ENCODE measurements at places on chromosomes 1 and 21. TPM values are rescaled to one million over a fixed set of nuclear protein-coding genes. Genes with fewer than 3 reads are reported as not detected.

GRCh38 chr1:213759359-213760181, 228.2 kb upstream of the PROX1 start:
- no peak for DNase-seq

- no peak for DNase-seq
Measured at GRCh38 chr1:157139052-157139715, 989 bp upstream of the ETV3 start.

The LCE2A gene
- polyA plus RNA-seq = not detected

- DNase-seq = no peak
Measured at GRCh38 chr1:224058303-224058702, 55.6 kb upstream of the FBXO28 start.

- DNase-seq = no peak
Measured at GRCh38 chr1:236168716-236169429, 26.5 kb downstream of the GPR137B start.

DNA sequence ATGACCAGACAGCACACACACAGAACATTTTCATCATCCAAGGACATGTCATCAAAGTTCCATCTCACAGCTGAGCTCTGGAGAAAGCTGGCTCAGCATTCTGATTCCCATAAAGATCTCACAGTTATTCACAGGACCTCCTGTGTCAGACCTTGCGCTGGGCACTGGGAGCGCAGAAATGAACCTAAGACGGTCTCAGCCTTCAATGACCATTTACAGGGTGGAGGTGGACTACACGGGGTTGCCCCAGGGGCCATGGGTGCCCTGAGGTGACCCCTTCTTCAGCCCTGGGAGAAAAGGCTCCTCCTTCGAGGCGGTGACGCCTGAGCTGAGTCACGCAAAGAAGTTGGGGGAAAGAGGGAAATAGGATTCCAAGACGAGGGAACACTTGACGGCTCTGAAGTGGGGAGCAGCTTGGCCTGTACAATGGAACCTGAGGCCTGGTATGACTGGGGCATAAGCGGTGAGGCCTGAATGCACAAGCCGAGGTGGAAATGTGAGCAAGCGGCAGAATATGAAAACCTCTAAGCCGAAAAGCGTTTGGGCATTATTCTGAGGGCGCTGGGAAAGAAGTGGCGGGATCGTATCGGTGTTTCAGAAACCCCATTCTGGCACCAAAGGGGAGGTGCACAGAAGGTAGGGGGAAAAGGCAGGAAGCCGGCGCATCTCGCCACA, 797 bp downstream of the CC2D1B start:
- DNase-seq = peak; percentile 11

GRCh38 chr1:201968202-201968925, 13.1 kb downstream of the TIMM17A start:
- DNase-seq = no peak

The CATSPERE gene
- not detected for polyA plus RNA-seq

The CCDC30 gene
- polyA plus RNA-seq = 3.3 TPM

The IPO13 gene
- polyA plus RNA-seq = 18.8 TPM

DNA sequence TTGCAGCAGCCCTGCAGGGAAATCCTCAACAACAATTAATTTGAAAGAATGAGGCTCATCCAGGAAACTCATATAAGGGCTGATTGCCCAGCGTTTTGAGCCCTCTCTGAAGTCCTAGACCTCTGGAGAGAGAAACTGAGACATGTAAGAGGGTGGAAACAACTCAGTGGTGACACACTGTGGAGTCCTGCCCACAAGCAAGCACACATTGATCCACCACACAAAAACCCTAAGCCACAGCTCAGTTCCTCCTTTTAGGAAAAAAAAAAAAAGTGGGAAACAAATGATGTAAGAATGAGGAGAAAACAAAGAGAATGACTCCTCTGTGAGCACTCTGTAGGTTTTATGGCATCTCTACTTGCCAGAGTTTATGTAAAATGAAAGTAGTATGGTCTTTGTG, 22.9 kb upstream of the PLA2G5 start:
- DNase-seq = no peak

GRCh38 chr1:57824535-57824934, 400.7 kb upstream of the DAB1 start:
- DNase-seq = no peak

DNA sequence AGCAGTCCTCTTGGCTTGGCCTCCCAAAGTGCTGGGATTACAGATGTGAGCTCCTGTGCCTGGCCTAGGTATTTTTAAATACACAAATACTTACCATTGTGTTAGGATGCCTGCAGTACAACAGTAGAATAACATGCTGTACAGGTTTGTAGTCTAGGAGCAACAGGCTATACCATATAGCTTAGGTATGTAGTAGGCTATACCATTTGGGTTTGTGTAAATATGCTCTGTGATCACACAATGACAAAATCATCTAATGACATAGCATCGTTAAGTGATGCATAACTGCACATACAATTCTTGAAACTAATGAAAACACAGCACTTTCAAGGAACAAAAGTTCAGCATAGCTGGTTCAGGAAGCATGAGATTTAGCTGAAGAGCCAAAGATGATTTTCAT, 12.7 kb downstream of the POU2F1 start:
- no peak for DNase-seq

The RHD gene
- 0.91 TPM for polyA plus RNA-seq

The SLC44A5 gene
- polyA plus RNA-seq = 0.28 TPM

GRCh38 chr1:110453829-110454228, 2.9 kb downstream of the PROK1 start:
- DNase-seq = no peak

The OR2L13 gene
- not detected for polyA plus RNA-seq

DNA sequence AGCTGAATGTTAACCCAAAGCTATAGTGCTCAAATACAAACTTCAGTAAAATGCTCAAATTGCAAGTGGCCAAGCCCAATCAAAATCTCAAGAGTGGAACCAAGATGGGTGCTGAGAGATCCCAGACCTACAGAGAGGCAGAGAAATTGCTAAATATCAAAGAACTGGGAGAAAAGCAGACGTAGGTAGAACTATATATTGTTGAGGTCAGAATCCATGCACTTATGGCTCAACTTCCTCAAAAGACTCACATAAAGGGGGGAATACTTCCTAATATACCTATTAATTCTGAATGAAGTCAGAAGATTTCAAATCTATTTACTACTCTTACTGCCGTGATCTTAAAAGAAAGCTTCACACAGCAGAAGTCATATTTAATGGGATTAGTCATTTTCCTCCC, 65.2 kb downstream of the PUM1 start:
- DNase-seq = no peak

- no peak for DNase-seq
Measured at GRCh38 chr1:60073605-60074278, at the start of gene C1orf87. C1orf87 (minus strand) TSS chr1:60073770; CDS start chr1:60072643, 1,127 bp downstream.

The LIN28A gene
- polyA plus RNA-seq = 0.11 TPM

The GRHL3 gene
- polyA plus RNA-seq = not detected

The SPRR2E gene
- polyA plus RNA-seq = not detected

GRCh38 chr21:42000908-42001307, 9.3 kb downstream of the ZBTB21 start:
- DNase-seq = no peak

The TEKT2 gene
- 0.16 TPM for polyA plus RNA-seq

GRCh38 chr1:33524586-33524985, 52.1 kb downstream of the ZSCAN20 start:
- DNase-seq = no peak

The C1orf94 gene
- not detected for polyA plus RNA-seq

DNA sequence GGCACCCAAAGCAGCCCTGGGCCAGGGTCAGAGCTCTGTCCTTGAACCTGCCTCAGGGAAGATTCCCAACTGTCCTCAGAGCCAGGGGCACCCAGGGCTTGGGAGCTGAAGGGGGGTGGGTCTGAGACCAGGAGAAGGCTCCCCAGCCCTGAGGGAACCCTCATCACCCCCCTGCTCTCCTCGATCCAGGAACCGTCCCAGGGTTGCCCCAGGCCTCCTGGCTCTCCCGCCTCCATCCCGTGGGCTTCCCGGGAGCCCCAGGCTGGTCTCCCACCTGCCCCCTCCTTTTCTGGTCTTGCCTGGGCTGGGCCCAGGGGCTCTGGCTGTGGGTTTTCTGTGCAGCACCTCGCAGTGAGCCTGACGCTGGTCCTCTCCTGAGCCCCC, 6.7 kb upstream of the SAMD11 start:
- DNase-seq = no peak

Measured in muscle of arm (tissue), 14 donors.